ENCODE measurements at places on chromosomes 4 and X. TPM values are rescaled to one million over a fixed set of nuclear protein-coding genes. Genes with fewer than 3 reads are reported as not detected.

The F9 gene
- not detected for total RNA-seq

The DIAPH2 gene
- 17.0 TPM for total RNA-seq

GRCh38 chr4:41174444-41174843 is 39.9 kb downstream of the APBB2 start:
- no peak overlapping the region for H3K4me3 ChIP-seq
- no peaks in the 10 kb centered on the region for H3K4me1 ChIP-seq
- no peaks in the 10 kb centered on the region for H3K36me3 ChIP-seq
- DNase-seq = no peak

- H3K4me1 ChIP-seq = no peaks in the 10 kb centered on the region
- peaks cover 2% of the 10 kb centered on the region for H3K27me3 ChIP-seq
- no peak for DNase-seq
- H3K4me3 ChIP-seq = no peak overlapping the region
Measured at GRCh38 chr4:107850438-107850837, 25.7 kb downstream of the SGMS2 start.

DNA sequence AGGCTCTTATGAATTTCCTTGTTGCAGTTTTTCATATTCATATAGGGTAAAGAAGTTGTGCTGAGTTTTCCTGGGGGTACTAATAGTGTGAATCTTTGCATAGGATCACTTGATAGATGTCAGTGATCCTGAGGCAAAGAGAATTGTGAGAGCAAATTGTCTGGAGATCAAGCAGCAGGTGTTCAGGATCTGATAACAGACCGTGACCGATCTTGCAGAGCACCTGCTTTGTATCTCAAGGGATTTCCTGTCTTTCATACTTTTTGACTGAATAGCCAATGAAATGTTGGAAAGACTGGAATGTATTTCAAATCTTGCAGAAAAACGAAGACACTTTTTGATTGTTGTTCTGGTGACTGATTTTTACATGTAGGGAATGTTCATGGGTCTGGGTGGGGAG is 914.5 kb downstream of the STIM2 start:
- no peaks in the 10 kb centered on the region for H3K4me1 ChIP-seq
- H3K27me3 ChIP-seq = no peaks in the 10 kb centered on the region
- no peak overlapping the region for H3K27ac ChIP-seq
- H3K4me3 ChIP-seq = no peak overlapping the region

Data from CD4-positive, CD25-positive, alpha-beta regulatory T cell (primary cell).